GM10248 (cell line): ENCODE measurements at places on chromosomes 4 and X.
A peak's percentile ranks its signal among the peaks of the same experiment; 100 is the strongest.

DNA sequence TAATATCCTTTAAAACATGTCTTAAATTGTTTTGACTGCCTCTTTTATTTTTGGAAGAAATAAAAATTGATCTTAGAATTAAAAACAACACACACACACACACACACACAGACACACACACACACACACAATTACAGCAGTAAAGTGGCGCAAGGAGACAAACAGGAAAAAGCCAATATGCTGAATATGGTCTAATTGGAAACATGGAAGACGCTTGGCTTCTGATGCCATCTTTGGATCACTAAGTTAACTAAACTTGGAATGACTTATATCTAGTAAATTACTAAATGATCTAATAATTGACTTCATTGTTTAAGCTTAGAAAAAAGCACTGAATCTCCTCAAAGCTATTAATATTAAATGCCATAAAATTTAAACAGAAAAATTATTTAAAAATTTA is 1093.4 kb downstream of the ADGRL3 start:
- no peak for DNase-seq

DNA sequence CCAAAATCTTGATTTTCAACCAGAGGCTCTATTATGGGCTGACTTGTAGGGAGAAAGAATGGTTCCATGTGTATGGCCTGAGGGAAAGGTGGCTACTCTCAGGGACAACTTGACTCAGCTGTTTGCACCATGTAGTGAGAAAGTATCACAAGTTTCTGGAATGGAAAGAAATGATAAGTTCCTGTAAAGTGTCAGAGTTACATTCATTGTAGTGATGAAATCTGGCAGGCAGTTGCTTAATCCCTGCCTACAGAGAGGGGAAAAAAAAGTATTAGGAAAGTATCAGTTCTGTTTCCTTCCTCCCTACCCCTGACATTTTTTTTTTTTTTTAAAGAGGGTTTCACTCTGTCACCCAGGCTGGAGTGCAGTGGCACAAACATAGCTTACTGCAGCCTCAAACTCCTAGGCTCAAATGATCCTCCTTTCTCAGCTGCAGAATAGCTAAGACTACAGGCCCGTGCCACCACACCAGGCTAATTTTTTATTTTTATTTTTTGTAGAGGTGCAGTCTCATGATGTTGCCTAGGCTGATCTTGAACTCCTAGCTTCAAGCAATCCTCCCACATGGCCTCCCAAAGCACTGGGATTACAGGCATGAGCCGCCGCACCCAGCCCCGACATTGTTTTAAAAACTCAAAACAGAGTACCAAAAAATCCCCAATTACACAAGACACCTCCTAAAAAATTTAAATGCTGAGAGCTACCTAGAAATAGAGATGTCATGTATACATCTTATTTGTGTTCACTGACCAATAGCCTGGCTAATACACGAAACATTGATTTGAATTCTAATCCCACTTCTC is 4.8 kb upstream of the FBXL5 start:
- no peak for DNase-seq

GRCh38 chr4:54281054-54281766 is 52.1 kb downstream of the PDGFRA start:
- DNase-seq = no peak

DNA sequence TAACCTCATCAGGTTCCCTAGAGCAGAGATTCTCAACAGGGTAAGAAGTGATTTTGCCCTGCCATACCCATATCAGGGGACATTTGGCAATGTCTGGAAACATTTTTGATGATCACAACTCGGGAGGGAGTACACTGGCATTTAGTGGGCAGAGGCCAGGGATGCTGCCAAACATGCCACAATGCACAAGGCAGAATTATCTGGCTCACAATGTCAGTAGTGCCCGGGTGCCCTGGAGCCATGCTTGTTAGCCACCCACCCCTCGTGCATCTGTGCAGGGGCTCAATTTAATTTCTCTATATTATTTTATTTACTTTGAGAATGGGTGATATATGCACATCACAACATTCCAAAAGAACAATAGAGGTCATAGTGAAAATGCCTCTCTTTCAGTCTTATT is 82.0 kb upstream of the DHX15 start:
- no peak for DNase-seq

DNA sequence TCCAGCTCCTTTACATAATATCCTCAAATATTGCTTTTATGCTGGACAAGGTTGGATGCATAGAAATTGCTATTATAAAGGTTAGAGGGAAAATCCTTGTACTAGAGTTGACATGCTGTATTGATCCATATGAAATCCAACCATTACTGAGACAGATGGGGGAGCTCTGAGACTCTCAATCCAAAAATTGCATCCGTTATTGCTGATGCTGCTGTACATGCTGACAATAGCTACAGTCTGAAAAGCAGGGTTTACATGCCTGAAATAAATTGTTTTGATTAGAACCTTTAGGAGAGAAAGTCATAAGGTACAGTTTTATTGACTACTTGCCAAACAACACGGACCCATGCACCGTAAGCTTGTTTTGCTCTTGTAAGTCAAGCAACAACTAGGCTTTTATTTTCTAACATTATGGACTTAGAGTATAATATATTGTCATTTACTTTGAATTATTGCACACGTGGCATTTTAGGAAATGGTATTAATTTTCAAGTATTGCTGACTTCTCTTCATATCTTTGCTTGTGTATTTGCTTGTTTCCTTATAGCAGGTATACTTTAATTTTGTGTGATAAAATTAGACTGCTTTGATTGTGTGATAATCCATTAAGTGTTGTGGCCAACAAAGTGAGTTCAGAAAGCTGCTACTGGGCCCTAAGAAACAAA is 1365.2 kb downstream of the STIM2 start:
- DNase-seq = no peak

DNA sequence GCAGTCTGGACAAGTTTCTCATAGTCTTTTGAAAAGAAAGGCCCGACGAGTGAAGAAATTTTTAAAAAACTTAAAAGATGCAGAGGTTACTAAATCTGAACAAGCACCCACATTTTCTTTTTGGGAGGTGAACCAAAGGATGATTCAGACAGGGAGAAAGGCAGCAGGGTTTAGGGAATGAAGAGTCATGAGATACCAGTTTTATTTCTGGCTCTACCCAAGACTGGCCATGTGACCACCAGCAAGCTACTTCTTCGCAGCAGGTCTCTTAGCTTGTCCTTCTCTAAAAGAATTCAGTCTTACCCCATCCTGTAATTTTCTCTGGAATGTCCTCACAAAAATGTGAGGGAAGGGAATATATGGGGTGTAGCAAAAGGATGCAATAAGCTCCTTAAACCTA is 37.6 kb downstream of the AMOT start:
- DNase-seq = no peak

GRCh38 chrX:134478374-134478773 is 18.4 kb downstream of the HPRT1 start:
- no peak for DNase-seq

- no peak for DNase-seq
Measured at GRCh38 chrX:12972243-12972642, 2.7 kb upstream of the TMSB4X start.

GRCh38 chr4:115152081-115152480 is 38.7 kb upstream of the NDST4 start:
- no peak for DNase-seq

GRCh38 chr4:164989471-164989870 is 12.0 kb upstream of the TRIM61 start:
- no peak for DNase-seq

- DNase-seq = peak; percentile 10
Measured at GRCh38 chrX:1351981-1352714, 15.6 kb downstream of the IL3RA start.

- DNase-seq = no peak
Measured at GRCh38 chr4:121789960-121790829, 10.9 kb upstream of the EXOSC9 start.
